ENCODE measurements at places on chromosomes 3 and 15. TPM values are rescaled to one million over a fixed set of nuclear protein-coding genes. Genes with fewer than 3 reads are reported as not detected.

Gene P2RY14
- not detected for total RNA-seq

Gene SLC2A2
- under 0.01 TPM for total RNA-seq

Gene CCDC54
- total RNA-seq, result not detected

Gene IGSF11
- total RNA-seq, result not detected

Gene C3orf80
- 0.86 TPM for total RNA-seq

Gene DPPA2
- total RNA-seq, result not detected

Gene ANKUB1
- not detected for total RNA-seq

Gene TUSC7
- not detected for total RNA-seq

GRCh38 chr3:172749230-172749965 is 1.1 kb upstream of the ECT2 start:
- peak; percentile 94 for DNase-seq

GRCh38 chr15:62888623-62889022 is 153.9 kb upstream of the TPM1 start:
- no peak for DNase-seq

DNA sequence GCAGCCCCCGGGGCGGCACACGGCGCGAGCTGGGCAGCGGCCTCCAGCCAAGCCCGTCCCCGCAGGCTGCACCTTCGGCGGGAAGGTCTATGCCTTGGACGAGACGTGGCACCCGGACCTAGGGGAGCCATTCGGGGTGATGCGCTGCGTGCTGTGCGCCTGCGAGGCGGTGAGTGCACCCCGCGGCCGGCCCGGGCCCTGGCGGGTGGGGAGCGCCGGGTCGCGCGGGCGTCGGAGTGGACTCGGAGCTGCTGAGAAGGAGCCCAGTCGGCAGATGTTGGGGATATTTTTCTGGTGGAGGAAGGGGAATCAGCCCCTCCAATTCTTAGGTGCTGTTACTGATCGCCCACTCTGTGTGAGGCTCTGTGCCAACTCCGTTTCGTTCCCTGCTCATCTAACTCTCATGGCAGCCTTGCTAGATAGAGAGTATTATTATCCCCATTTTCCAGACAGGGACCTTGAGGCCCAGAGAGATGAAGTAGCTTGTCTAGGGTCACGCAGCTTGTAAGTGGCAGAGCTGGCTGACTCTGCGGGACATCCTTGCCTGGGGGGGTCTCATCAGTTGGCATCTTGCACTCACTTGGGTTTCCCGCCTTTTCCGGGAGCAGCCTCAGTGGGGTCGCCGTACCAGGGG is 890 bp downstream of the CHRD start:
- DNase-seq, result no peak

GRCh38 chr15:26261413-26261812 is 398.3 kb upstream of the ATP10A start:
- no peak for DNase-seq

DNA sequence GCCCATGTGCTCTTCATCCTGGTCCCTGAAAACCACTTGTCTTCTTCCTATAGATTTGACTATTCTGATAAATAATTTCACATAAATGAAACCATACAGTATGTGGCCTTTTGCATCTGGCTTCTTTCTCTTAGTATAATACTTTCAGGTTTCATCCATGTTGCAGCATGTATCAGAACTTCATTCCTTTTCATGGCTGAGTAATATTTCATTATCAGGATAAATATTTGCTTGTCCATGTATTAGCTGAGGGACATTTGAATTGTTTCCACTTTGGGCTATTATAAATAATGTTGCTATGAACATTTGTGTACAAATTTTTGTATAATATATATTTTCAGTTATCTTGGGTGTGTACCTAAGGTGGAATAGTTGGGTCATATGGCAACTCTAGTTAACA is 29.8 kb upstream of the AEN start:
- no peak for DNase-seq

GRCh38 chr3:130981469-130981868 is 45.2 kb downstream of the ASTE1 start:
- no peak for DNase-seq

GRCh38 chr15:67133738-67134066 is 68.3 kb downstream of the SMAD3 start:
- DNase-seq, result no peak

GRCh38 chr15:56957812-56958406 is 39.5 kb downstream of the TCF12 start:
- no peak for DNase-seq

DNA sequence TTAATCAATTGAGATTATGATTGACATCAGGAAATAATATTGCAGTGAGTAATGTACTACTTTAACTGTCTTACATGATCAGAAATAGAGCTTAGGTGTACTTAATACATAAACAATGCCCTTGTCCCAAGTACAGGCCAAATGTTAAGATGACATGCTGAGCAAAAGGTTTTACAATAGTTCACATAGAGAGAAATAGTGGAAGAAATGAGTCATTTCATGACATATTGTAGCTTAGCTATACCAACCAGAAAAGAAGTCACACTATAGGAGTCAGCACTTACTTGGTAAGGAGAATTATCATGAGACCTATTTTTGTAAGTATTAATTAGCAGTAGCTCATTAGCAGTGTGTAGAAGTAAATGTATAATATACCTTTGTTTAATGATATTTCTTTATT is 96.4 kb upstream of the NANOGP8 start:
- DNase-seq, result peak; percentile 19

- peak; percentile 91 for DNase-seq
Observed at GRCh38 chr3:172550347-172550943, 27.2 kb upstream of the TNFSF10 start.

DNA sequence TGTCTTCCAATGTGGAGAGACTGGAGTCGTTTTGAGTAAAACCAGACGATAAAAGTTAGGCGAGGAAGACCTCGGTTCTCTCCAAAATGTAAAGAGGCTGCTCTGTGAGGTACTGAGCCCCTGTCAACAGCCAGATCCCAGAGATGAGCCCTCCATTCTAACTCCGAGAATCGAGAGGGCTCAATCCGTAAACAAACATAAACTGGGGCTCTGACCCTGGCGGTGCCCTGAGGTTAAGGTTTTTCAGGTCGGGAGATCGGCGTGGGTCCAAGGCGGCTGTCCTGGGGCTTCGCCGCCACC is 417 bp downstream of the TBCCD1 start:
- DNase-seq, result no peak

DNA sequence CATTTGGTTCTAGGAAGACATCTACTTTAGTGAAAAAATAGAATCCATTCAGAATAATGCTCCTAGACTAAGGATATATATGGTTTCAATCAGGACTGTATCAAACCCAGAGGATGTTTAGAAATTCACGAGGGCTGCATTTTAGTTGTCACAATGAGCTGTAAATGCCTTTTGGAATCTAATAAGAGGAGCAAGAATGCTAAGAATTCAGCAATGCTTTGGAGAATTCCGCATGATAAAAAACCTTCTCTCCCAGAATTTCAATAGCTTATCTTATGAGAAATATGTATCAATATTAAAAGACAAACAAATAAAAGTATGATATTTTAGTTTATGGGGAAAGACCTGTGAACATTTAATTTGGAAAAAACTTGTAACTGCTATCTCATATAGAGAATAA is 885.1 kb downstream of the ZPLD1 start:
- DNase-seq, result no peak

GRCh38 chr3:167406876-167407492 is 26.9 kb upstream of the ZBBX start:
- peak; percentile 28 for DNase-seq

DNA sequence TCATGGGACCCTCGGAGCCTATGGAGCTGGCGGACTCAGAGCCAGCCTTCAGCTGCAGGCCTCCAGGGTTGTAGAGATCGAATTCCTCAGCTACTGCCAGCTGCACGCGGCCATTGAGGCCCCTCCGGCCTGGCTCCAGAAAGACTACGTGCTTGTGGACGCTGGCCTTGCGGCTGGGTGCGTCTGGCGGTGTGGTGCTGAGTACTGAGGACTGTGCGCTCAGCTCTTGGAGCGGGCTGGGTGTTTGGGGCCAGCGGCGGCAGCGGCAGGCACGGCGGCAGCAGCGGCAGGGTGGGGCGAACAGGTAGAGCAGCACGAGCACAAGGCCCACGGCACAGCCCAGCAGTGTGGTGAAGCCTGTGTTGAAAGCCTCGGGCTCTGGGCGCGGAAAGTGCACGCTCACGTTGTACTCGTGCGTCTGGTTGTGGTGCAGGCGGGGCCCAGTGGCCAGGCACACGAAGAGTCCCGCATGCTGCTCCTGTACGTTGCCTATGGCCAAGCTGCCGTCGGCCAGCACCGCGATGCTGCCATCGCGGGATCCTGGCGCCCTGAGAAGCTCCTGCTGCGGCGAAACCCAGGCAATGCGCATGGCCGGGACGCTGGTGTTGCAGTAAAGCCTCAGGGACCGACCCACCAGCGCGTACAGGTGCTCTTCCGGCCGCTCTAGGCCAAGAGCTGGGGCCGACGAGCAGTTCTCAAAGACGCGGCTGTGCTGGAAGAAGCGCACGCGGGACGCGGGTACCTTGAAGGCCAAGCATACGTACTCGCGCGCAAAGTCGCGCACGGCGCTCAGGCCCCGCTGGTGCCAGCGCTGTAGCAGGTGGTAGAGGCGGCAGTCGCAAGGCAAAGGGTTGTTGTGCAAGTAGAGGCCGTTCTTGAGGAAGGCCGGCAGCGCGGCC is 1.3 kb downstream of the AMIGO3 start:
- DNase-seq, result no peak

DNA sequence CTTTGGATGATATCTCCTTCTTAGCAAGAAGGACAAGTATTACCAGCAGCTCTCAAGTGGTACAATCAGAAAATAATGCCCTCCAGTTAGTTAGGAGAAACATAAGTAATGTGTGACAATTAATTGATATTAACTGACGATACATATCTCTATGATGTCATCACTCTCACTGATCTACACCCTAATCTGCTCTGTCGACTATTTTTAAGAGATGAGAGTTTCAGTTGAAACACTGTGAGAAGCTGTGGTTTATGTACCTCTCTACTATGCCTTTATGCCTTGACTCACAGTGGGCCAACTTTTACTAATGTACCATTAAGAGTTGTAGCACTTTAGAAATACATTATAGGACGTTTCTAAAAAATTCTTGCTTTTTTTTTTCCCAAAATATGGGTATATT is 8.6 kb downstream of the CEP152 start:
- no peak for DNase-seq

- DNase-seq, result peak; percentile 82
Observed at GRCh38 chr3:183878071-183878470, 6.6 kb downstream of the PARL start.

GRCh38 chr15:64987136-64987535 is 2.6 kb downstream of the SPG21 start:
- DNase-seq, result peak; percentile 38

- DNase-seq, result no peak
Observed at GRCh38 chr3:32501783-32502117, 902 bp downstream of the CMTM6 start.

DNA sequence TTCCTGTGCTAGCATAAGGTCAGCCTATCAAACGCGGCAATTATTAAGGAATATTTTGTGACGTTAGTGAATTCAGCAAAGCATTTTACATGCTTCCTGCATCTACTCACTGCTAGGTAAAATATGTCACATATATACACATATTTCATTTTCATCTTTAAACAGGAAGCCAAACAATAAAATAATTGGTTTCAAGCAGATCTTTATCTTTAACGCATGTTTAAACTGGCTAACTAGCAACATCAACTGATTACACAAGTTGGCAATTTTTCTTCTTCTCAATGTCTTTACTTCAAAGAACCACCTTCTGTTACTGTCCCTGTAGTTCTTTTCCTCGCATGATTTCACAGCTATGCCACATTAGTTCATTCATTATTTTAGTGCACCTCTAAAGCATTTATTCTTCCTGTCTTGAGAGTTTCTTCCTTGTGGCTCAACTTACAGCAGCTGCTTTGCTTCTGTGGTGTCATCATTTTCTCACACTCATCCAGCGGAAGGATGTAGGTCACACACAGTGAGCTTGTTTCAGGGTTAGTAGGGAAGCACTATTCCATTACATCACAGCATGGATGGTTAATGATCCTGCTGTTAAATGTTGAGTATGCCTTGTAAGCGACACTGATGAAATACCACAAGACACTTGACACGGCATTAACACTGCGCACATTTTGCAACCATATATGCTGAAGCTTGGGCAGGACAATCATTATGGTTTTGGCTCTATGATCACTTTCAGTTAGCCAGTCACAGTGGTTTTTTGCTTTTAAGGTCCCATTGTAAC is 2.3 kb upstream of the BCHE start:
- no peak for DNase-seq

DNA sequence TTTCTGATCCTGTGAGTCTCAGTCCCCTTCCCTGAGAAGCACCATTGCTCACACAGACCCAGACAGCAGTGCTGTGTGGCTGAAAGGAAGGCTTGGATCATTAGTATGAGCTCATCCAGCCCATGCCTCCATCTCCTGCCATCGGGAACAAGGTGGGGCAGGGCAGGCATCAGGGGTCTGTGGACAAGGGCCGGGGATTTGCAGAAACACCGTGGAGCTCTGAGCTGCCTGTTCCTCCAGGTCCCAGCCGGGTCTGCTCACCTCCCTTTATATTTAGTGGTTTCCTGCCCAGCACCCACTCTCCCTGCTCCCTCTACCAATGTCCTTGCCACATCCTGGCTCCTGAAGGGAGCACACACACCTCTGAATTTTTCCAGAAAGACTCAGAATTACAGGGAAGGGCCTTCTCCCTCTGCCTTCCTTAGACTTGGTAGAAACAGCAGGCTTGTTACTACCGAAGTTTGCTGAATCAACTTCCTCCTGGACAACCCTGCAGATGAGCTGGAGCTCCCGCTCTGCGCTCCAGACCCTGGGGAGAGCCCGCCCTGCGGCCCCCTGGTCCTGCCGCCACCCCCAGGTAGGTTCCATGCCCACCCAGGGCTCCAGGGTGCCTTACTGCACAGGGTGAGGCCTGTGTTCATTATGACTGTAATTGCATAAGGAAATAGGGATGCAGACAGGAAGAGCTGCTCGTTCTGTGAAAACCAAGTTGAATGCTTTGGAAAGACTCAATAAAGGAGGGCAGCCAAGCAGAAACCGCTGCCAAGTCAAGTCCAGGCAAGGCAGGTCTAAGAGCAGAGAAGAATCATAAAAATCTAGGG is 128.1 kb downstream of the NSMCE3 start:
- DNase-seq, result no peak

GRCh38 chr15:41827290-41827879 is 507 bp upstream of the JMJD7 start:
- DNase-seq, result no peak

GRCh38 chr3:126984391-126985131 is 1.6 kb downstream of the PLXNA1 start:
- no peak for DNase-seq

DNA sequence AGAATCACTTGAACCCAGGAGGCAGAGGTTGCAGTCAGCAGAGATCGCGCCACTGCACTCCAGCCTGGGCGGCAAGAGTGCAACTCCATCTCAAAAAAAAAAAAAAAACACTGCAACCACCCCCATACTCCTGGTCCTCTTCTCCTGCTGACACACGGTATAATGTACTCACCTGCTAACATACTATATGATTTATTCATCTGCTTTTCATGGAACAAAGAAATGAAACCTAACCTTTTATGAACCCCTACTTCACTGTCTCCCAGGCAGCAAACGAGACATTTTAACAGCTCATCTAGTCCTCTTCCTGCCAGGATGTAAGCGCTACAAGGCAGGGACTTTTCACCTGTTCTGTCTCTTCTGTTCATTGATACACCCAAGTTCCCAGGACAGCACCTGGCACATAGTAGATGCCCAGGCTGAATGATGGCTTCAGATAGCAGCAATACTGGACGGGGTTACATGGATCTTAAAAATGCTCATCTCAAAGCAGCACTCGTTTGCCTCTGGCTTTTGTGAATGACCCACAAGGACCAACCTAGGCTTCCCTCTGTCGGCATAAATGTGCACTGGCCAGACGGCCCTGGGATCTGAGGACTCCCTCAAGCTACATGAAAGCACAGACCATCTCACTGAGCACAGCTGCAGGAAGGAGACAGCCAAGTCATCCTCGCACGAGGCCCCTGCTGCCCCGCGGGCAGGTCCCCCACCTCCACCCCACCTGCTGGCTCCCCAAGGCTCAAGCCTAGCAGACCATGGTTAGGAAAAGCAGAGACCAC is 20.3 kb downstream of the XXYLT1 start:
- DNase-seq, result peak; percentile 56

Data from fibroblast of villous mesenchyme (primary cell).